Activated CD4-positive, alpha-beta T cell treated with anti-CD3 and anti-CD28 coated beads, Interleukin-2, amount 50 U/mL, for 1 hour (primary cell): ENCODE measurements at places on chromosomes 3 and 15.

- no peak for DNase-seq
Observed at GRCh38 chr15:66233487-66234415, 19.8 kb downstream of the MEGF11 start.

GRCh38 chr3:185645596-185646381 lies 59.7 kb downstream of the SENP2 start:
- no peak for DNase-seq

- DNase-seq = no peak
Observed at GRCh38 chr15:82100111-82100929, 54.5 kb upstream of the MEX3B start.

GRCh38 chr3:94734206-94734605 lies 671.3 kb downstream of the NSUN3 start:
- DNase-seq = no peak

DNA sequence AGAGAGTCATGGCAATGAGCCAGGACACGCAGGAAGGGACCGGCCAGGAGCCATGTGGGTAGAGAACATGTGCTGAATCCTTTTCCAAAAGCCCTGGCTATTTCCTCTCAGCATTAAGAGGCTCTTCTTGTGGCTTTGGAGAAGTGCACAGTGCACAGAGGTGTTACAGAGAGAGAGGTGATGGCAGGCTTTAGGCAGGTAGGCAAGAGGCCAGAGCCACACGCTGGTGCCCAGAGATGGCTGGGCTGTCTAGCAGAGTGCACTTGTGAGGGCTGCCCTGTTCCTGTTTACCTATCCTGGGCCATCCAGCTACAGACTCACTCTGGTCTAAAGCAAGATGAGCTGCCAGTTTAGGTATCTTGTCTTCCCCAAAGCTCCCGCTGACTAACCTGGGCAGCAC lies 402.6 kb downstream of the OCA2 start:
- DNase-seq = no peak

DNA sequence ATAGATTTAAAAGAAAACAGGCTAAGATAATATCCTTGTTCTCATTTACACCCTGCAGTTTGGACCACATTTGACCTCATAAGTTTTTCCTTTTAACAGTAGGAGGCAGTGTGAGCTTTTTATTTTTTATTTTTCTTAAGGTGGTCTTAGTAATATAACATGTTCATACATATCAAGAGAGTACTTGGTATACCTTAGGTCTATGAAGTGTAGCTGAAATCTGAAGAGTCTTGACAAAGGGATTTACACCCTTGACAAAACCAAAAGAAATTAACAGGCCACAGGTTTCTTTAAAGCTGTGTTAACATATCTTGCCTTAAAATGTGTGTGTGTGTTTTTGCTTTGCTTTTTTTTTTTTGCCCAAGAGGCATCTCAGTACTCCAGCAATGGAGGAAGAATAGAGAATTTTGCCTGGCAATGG lies 3.2 kb downstream of the RAP2B start:
- no peak for DNase-seq

GRCh38 chr3:143119974-143120715 lies 574 bp downstream of the CHST2 start:
- peak; percentile 24 for DNase-seq

DNA sequence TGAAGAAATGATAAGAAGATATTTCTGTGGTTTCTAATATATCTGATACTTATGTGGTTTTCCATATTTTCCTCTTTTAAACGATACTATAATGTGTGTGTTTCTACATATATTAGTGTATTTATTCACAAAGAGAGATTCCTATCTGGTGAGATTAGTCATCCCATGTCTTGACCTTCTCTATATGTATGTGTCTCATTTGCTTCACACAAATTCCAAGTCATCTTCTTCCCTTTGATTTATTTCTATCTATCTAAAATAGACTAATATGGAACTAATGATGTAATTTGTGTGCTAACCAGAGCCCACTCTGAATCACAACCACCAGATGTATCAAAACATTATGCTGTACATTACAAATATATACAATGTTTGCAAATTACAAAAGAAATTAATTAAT lies 154.7 kb upstream of the KCNMB2 start:
- DNase-seq = no peak

DNA sequence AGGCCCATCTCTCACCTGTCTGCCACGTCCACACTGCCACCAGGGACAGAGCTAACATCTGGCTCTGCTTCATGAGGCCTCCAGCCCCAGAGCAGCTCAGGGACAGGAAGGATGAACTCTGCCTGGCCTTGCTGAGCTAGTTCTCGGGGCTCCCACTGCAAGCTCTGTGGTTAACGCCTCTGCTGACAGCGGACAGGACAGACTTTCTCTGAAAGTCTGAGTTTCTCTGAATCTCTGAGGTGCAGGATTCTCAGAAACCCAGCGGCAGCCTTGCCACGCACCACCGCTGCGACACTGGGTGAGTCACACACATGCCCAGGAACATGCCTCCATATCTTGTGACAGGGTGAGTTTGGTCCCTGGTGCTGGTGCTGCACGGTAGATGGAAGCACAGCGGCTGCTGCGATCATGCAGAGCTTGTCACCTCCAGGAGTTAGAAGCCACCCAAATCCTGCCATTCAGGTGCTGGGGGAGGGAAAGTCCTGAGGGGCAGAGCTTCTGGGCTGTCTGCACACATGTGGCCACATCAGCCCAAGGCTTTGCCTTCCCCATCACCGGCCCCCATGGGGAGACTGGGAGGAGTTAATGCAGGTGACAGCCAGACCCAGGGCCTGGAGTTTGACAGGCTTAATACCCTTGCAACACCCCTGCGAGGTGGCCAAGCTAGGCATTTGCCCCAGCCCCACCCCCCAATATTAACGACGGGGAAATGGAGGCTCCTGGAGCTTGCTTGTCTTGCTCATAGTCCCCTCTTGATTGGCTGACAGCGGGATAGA lies 267.0 kb downstream of the PLCL2 start:
- DNase-seq = peak; percentile 62

DNA sequence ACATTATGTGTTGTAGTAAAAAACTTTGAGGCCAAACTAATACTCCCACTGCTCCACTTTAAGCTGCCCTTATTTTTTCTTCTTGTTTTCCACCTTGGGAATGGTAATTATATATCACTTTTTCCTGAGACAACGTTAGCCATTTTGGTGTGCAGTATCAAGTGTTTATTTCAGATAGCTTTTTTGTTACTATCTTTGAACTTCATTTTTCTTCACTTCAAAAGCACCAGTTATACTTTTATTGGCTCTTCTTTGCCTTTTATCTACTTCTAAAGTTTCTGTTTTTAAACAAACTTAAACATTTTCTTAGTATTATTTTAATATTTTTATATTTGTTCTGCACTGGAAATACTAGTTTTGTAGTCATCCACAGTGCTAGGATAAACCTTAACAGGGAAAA lies 6.5 kb downstream of the TOPAZ1 start:
- no peak for DNase-seq

GRCh38 chr3:107990926-107991325 lies 99.9 kb downstream of the CD47 start:
- no peak for DNase-seq

GRCh38 chr3:197256836-197257444 lies 41.5 kb downstream of the DLG1 start:
- DNase-seq = peak; percentile 16

GRCh38 chr3:46690798-46691197 lies 2.7 kb downstream of the ALS2CL start:
- DNase-seq = no peak

- no peak for DNase-seq
Observed at GRCh38 chr15:33310481-33311311, at the start of gene RYR3. RYR3 (plus strand) TSS chr15:33310967; CDS start chr15:33311046, 79 bp downstream.

- no peak for DNase-seq
Observed at GRCh38 chr3:174342941-174343501, 516.1 kb upstream of the NAALADL2 start.

DNA sequence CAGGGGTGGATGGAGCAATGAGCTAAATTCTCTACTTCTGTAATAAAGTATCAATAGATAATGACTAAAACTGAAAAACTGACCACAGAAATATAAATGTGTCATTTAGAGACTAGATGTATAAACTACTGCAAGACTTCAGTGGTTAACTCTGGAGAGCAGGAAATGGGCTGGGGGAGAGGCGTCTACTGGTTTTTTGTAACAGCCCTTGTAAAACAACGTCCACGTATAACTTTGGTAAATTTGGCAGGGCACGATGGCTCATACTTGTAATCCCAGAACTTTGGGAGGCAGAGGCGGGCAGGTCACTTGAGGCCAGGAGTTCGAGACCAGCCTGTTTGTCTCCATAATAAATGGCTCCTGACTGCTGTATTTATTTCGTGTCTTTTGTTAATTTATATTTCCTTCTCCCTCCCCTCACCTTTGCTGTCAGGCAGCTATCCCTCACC lies 12.5 kb downstream of the RAB27A start:
- DNase-seq = peak; percentile 31

DNA sequence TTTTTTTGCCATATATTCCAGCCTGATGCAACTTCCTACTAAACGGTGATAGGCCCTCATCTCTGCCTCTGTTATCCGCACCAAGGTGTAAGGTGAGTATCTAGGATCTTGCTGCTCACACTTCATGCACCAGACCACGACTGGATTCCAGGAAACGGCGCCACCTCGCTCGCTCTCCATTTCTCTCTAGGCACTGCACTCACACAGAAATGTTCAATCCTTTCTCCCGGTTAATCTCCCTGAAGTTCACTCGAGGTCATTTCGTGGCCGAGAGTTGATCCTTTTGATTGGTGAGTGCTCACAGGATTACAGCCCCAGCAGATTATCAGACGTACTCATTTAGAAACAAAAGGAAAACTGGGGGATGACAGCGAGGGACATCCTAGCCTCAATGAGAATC lies 28.1 kb downstream of the MCF2L2 start:
- DNase-seq = no peak

GRCh38 chr15:69414701-69415167 lies 585 bp downstream of the KIF23 start:
- DNase-seq = no peak

DNA sequence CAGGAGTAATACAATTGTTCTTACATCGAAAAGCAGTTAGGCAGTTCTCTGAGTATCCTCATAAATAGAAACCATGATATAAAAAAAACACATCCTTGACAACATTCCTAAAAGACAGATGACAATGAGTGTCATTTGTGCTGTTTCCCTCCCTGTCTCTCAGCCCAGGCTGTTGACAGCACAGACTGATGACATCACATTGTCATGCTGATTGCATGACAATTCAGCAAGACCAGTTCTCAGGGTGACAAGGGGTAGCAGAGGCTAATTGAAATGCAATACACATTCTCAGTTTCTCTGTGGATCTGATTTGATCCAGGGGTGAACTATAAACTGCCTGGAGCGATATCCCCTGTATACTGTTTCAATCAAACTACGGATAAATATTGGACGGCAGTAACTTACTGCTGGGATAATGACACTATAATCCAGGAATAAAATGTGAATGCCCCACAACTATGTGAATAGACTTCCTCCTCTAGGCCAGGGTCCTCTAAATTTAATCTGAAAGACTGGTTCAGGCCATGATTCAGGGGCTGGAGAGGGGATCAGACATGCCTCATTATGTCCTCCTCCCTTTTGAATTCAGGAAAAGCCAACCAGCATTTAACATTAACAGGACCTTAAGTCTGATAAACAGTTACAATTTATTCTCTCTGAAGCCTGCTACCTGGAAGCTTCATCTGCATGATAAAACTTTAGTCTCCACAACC lies 16.7 kb upstream of the EIF1B start:
- DNase-seq = no peak

GRCh38 chr15:84079885-84080777 lies 155.4 kb upstream of the GOLGA6L4 start:
- DNase-seq = peak; percentile 13

DNA sequence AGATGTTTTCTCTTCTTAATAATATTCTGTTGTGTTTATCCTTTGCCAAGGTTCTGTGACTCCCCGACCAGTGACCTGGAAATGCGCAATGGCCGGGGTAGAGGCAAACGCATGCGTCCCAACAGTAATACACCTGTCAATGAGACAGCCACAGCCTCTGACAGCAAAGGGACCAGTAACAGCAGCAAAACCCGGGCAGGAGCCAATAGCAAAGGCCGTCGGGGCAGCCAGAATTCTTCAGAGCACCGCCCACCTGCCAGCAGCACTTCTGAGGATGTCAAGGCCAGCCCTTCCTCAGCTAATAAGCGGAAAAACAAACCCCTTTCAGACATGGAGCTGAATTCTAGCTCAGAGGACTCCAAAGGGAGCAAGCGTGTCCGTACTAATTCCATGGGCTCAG lies 101.5 kb downstream of the RBPMS2 start:
- DNase-seq = no peak

- DNase-seq = no peak
Observed at GRCh38 chr3:195258449-195259153, 12.4 kb downstream of the XXYLT1 start.

GRCh38 chr3:43155464-43156121 lies 49.7 kb upstream of the POMGNT2 start:
- no peak for DNase-seq

DNA sequence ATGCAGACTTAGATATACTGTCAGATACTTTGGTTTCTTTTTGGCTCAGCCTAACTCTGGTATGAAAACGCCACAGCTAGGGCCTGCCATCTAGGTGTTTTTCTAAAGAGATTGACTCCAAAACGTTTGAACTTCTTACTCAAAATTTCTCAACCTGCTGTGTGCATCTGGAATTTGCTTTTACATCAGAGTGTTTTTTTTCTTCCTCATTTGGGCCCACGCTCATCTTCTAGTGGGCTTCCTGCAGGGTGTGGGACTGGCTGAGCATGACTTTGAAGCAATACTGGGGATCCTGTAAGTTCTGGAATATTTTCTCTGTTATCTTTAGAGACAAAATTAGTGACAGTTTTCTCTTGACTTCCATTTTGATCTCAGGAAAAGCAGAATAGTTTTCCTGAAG lies 117.8 kb downstream of the NR1D2 start:
- no peak for DNase-seq
